ENCODE measurements at places on chromosomes 7 and 10.

DNA sequence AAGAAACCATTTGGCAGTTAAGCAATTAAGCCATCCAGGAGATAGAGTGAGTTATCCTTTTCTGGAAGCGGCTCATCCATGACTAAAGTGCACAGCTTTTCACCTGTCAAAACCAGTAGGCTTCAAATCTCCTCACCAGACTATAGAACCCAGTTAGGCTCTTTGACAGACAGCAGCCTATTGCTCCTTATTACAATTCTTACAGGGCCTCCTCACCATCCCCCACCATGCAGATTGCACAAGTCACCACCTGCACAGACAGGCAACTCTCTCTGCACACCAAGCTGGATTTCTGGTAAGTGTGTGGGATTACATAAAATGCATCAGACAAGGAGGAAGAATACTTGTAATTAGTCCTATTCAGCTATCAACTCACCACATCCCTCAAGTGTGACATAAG, 301.6 kb downstream of the SNX13 start:
- no peak for DNase-seq

- no peak for DNase-seq
These were observed 34.3 kb downstream of the MYL10 start for GRCh38 chr7:101594790-101595189.

DNA sequence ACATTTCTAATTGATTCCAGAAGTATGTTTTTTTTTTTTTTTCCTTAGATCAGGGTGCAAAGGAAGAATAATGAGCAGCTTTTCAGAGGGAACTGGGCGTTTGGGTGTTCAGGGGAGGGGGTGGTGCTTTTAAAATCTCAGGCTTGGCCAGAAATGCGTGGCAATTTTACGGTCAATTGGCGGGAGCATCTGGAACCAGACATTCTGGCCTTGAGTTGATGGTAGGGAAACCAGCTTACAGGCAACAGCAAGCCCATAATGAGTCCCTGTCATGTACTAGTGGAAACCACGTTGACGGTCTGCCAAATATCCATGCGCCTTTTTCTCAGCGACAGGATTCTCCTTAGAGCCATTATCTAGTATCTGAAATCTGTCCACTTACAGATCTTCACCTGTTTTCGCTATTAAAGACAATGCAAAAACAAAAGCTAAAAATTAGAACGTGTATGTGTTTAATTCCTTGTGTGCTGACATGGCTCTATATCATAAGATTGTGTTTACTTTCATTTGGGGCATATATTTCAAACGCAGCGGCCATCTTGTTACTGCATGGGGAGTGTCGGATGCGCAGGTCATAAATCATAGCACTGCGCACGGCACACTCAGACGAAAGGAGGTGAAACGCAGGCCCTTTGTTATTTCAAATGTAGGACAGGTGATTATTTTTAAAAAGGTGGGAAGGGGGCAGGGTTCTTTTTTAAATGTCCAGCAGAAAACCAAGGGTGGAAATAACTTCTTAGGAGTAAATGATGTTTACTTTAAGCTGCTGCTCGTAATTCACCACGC, 209.2 kb downstream of the AGMO start:
- DNase-seq: no peak

GRCh38 chr7:105439174-105439893, 50.6 kb upstream of the SRPK2 start:
- no peak for DNase-seq

- DNase-seq: no peak
These were observed 85.9 kb downstream of the USP6NL start for GRCh38 chr10:11525503-11525902.

DNA sequence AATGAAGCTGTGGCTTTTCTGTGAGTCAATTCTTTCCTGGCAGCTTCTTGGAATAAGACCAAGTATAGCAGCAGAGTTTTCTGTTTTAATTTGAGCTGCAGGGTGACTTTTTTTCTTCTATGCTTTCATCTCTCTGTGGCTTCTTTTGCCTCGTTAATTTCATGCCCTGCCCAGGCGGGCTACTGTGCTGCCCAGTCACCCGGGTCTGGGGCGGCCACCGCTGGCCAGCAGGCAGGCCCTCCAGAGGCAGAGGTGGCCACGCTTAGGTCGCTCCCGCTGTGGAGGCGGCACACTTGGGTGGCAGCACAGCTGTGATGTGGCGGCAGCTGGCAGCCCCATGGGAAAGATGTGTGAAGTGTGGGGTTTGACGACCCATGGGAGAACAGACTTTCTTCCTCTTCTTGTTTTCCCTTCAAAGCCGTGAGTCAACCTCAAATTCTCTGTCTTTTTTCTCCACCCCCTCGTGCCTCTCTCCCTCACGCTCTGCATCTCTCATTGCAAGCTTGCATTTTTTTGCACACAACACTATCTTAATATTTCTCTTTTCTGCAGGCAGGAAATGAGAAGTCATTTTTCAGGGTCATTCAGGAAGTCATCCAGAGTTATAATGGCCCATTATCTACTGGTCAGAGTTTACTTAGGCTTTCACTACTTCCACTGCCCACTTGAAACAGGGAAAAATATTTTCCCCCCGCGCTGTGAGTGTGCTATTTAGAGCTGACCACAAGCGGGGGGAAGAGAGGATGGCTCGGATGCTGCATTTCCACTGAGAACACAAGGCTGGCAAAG, 67.8 kb downstream of the EGFR start:
- DNase-seq: no peak

- no peak for DNase-seq
These were observed 28.6 kb downstream of the PARD3 start for GRCh38 chr10:34786464-34786863.

DNA sequence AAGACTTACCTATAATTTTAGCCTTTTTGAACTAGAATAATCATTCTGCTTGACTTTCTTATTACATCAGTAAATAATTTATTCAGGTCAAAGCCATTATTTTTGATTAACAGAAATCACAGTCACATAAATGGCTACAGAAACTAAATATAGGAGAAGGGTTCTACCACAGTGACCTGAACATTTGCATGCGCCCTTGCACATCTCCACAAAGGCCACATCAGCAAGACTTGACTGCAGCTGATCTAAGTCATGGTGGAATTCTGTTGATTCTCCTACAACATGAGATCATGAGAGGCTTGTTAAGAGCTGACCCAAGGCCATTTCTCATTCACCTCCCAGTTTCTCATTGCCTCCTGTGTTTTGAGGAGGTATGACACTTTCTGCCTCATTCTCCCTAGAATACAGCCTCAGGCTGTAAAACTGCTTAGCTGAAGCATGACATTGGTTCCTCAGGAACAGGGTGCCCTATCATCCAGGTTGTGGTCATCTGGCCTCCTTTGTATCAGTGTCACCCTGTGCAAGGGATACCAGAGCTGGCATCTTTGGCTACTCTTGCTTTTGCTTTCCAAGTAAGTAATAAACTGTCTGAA, 6.7 kb upstream of the IMMP2L start:
- no peak for DNase-seq

DNA sequence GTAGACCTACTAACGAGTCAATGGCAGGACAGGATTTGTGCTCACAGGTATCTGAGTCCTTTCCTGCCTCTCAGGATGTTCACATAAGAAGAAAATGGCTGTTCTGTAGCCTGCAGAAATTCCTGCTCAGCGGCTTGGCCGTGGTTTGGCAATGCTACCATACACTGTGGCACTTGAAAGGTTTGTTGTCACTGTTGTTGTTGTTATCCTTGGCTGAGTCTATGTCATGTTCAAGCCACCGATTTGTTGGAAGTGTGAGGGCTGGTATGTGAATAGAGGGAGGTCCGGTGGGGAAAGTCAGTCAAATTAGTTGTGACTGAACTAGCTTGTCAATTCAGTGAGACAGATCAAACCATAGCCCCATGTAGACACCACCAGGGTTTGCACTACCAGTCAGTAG, 199.9 kb downstream of the TRIL start:
- no peak for DNase-seq

- DNase-seq: no peak
These were observed 64.5 kb upstream of the MRLN start for GRCh38 chr10:59817773-59818172.

All from activated CD8-positive, alpha-beta memory T cell treated with anti-CD3 and anti-CD28 coated beads for 4 hours (primary cell).